ENCODE measurements at places on chromosomes 1 and 21. TPM values are rescaled to one million over a fixed set of nuclear protein-coding genes. Genes with fewer than 3 reads are reported as not detected.

Gene COQ8A
- total RNA-seq: 57.8 TPM

Gene FAM131C
- 0.81 TPM for total RNA-seq

Gene ADAMTS1
- 68.1 TPM for total RNA-seq

Gene NTMT2
- total RNA-seq: not detected

Gene KLHDC8A
- total RNA-seq: 1.7 TPM

DNA sequence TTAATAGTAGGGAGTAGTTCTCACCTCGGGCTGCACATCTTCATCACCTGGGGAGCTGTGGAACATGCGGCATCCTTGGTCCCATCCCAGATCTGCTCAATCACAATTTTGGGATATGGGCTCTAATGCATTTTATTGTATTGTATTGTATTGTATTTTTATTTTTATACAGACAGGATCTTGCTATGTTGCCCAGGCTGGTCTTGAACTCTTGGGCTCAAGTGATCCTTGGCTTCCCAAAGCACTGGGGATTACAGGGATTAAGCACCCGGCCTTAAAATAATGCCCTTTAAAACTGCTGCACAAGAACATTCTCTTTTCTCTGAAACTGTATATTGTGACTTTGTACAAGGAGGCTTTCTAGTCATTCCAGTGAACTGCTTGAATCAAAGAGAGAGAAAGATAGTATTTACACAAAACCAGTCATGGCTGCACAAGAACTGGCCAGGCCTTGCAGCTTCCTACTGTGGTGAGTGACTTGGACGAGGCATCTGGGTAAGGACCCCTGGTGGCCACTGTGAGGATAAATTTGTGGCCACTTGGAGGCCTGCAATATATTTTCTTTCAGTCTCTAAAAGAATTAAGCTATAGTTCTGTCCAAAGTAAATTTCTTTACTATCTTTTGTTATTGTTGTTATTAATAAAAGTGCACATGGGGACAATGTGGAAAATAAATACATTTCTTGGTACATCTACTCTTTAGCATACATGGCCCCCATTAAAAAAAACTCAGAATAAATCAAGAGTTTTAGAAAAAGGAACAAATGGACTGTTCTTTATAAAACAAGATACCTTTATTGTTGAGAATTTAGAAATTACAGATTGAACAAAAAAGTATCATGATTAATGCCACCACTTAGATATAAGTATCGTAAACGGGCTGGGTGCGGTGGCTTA lies 48.0 kb downstream of the TBCE start:
- peak; percentile 78 for DNase-seq
- no peak overlapping the region for H3K4me3 ChIP-seq
- no peak overlapping the region for H3K27ac ChIP-seq

DNA sequence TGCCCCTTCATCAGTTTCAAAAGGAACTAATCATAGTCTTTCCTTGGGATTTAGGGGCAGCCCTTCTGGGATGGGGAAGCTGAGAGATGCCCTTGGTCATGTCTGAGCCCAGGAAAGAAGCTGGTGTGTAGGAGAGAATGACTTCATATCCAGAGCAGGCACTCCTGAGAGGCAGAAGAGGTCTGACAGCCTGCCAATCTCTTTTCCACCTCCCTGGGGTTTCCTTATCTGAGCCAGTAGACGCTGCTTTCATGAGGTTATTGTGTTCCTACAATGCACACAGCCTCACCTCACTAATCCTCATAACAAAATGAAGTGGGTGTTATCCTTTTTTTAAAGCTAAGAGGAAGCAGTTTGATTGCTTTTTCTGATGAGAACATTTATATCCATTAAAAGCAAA lies 14.1 kb downstream of the ROR1 start:
- no peaks in the 10 kb centered on the region for H3K36me3 ChIP-seq
- no peak for DNase-seq
- no peak overlapping the region for H3K27ac ChIP-seq
- no peak overlapping the region for H3K4me3 ChIP-seq

- no peaks in the 10 kb centered on the region for H3K4me1 ChIP-seq
- H3K36me3 ChIP-seq: no peaks in the 10 kb centered on the region
- H3K27me3 ChIP-seq: peaks cover 82% of the 10 kb centered on the region
- DNase-seq: peak; percentile 37
- H3K27ac ChIP-seq: no peak overlapping the region
Observed at GRCh38 chr1:3011127-3011526, 10.1 kb upstream of the ACTRT2 start.

GRCh38 chr1:150789396-150789795 lies 18.7 kb downstream of the CTSK start:
- H3K4me1 ChIP-seq: no peaks in the 10 kb centered on the region
- no peak for DNase-seq
- H3K27ac ChIP-seq: no peak overlapping the region
- H3K36me3 ChIP-seq: no peaks in the 10 kb centered on the region
- no peaks in the 10 kb centered on the region for H3K27me3 ChIP-seq
- no peak overlapping the region for H3K4me3 ChIP-seq

GRCh38 chr1:153786038-153786790 lies 11.0 kb downstream of the SLC27A3 start:
- no peak for DNase-seq
- H3K36me3 ChIP-seq: no peaks in the 10 kb centered on the region
- no peaks in the 10 kb centered on the region for H3K27me3 ChIP-seq
- no peak overlapping the region for H3K4me3 ChIP-seq
- H3K27ac ChIP-seq: no peak overlapping the region
- peaks cover 28% of the 10 kb centered on the region for H3K4me1 ChIP-seq

DNA sequence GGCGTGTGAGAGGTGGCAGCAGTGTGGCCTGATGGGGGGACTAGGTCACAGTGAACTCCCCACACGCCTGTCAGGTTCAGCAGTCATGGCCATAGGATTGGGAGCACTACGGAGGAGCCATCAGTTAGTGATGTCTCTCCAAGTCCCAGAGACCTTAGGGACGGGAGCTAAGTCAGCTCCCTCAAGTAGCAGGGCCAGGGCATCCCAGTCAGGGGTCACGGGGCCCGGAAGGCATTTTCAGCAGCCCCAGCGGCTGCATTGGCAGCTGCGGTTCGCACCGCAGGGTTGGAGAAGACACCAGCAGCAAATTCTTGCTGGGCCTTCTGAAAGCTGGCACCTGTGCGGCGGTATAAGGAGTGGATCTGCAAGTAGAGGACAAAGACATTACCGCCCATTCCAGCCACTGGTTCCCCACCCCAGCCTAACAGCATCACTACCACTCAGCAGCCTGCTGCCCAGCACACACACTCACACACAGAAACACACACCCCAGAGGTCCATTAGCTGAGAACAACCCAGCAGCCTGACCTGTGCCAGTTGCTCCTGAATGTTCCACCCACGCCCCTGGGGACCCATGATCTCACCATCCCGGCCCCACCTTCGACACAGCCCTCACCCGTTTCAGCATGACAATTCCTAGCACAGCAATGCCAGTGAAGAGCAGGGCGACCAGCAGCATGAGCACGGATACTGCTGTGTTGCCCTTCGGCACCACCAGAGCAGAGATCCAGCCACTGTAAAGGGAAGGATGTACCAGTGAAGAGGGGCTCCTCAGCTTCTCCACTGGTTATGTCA lies 972 bp upstream of the ENTREP3 start:
- H3K27me3 ChIP-seq: no peaks in the 10 kb centered on the region
- DNase-seq: no peak
- peak overlapping the region; percentile 97 for H3K27ac ChIP-seq

DNA sequence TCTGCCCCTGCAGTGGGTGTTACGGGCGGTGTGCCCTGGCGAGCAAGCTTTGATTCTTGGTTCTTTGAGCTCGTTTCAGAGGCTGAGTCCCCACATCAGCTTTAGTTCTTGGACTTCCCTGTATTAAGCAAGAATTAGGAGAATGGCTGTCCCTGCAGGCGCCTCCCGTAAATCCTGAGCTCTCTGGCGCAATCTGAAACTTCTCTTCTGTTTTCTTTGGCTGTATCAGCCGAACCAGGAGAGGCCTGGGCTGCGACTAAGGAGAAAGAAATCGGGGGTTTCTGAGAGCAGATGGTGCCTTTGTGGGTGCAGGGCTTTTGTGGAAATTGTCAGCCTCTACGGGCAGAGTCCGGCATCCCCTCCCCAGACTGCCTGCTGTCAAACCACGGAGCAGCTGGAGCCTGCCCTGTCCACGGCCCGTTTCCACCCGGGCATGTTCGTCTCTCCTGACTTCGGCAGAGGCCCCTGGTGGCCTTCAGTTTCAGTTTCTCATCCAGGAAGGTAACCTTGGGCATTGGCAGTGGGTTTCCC lies 17.9 kb downstream of the CSTB start:
- peak overlapping the region; percentile 27 for H3K4me3 ChIP-seq
- peaks cover 31% of the 10 kb centered on the region for H3K4me1 ChIP-seq
- H3K27ac ChIP-seq: peak overlapping the region; percentile 82

DNA sequence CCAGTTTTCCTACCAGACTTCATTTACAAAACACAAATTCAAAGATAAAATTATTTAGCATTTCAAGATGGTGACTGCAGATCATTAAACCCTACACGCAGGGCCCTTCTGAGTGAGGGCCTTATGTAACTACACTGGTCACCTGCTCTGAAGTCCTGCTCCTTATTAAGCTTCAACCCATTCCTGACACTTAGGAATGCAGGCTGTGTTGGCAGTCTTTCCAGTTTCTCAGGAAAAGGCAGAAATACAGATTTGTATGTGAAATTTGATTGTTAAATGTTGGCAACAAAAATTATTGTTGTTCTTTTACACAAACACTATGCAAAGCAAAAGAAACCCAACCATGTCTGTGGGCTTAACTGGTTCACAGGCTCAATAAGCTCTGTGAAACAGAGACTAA lies 25.8 kb upstream of the BCAS2 start:
- no peaks in the 10 kb centered on the region for H3K4me1 ChIP-seq
- no peak overlapping the region for H3K27ac ChIP-seq
- no peaks in the 10 kb centered on the region for H3K27me3 ChIP-seq
- no peak overlapping the region for H3K4me3 ChIP-seq
- peaks cover 41% of the 10 kb centered on the region for H3K36me3 ChIP-seq

- DNase-seq: no peak
- H3K4me1 ChIP-seq: no peaks in the 10 kb centered on the region
- no peaks in the 10 kb centered on the region for H3K27me3 ChIP-seq
- H3K36me3 ChIP-seq: peaks cover 6% of the 10 kb centered on the region
Observed at GRCh38 chr1:207364614-207365013, 43.1 kb downstream of the CD55 start.

GRCh38 chr1:239184561-239185244 lies 201.7 kb upstream of the CHRM3 start:
- H3K4me3 ChIP-seq: no peak overlapping the region
- H3K27me3 ChIP-seq: no peaks in the 10 kb centered on the region
- H3K27ac ChIP-seq: no peak overlapping the region
- DNase-seq: no peak
- no peaks in the 10 kb centered on the region for H3K4me1 ChIP-seq

Data from sigmoid colon (tissue), 7 donors.